ENCODE measurements at places on chromosomes 3 and 15. TPM values are rescaled to one million over a fixed set of nuclear protein-coding genes. Genes with fewer than 3 reads are reported as not detected.

Gene MED12L
- total RNA-seq: 0.60 TPM

Gene SOX14
- not detected for total RNA-seq

Gene HIGD2B
- total RNA-seq: not detected

Gene ATP13A4
- 0.14 TPM for total RNA-seq

Gene CEP19
- 1.3 TPM for total RNA-seq

- DNase-seq: no peak
Observed at GRCh38 chr3:44065311-44066094, 176.2 kb upstream of the TOPAZ1 start.

GRCh38 chr15:84840741-84841429, 23.7 kb downstream of the ALPK3 start:
- DNase-seq: no peak

Gene PPP1R14D
- not detected for total RNA-seq
